HCT116 (cell line): ENCODE measurements at places on chromosomes 7 and 10.

- DNase-seq, result no peak
Observed at GRCh38 chr7:33310546-33310945, 181.2 kb downstream of the BBS9 start.

DNA sequence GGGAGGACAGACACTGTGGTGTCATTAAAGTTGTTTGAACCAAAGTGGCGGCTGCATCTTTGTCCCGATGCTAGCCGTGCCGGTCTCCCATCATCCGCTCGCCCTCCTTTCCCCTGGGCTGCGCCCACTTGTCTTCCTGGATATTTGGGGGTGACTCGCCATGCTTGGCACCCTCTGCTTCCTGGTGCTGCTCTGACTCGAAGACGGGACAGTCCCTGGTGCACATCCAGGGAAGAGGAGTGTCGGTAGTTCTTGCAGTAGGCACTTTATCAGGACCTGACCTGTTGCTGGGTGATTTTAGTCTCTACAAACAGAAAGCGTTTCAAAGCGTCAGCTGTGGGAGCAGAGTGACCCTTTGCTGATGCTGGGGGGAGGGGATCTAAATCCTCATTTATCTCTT, 68.3 kb upstream of the DNAJB6 start:
- DNase-seq, result no peak

DNA sequence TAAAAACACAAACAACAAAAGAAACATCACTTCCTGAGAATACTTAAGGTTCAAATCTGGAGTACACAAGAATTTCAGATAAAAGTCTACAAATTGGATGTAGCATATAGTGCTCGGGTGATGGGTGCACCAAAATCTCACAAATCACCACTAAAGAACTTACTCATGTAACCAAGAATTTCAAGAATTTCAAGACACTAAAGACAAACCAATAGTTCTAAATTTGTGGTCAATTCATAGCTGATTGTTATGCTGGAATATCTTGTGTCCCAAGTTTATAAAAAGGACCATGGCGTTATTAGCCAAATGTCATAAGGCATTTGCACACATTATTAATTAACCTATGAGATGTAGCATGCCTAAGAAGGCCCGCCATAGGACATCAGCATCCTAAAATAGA, 1204.1 kb upstream of the AUTS2 start:
- no peak for DNase-seq

GRCh38 chr7:28069807-28070206, 110.8 kb downstream of the JAZF1 start:
- DNase-seq, result no peak
